Vagina (tissue), 2 donors: ENCODE measurements at places on chromosomes 7 and 10. TPM values are rescaled to one million over a fixed set of nuclear protein-coding genes. Genes with fewer than 3 reads are reported as not detected.

GRCh38 chr10:85235258-85235657, 906.9 kb downstream of the CCSER2 start:
- no peak for DNase-seq

GRCh38 chr7:108459922-108460551, 3.8 kb upstream of the NRCAM start:
- DNase-seq: no peak

Gene HK1
- 106 TPM for total RNA-seq

Gene GDF2
- not detected for total RNA-seq

Gene KCP
- total RNA-seq: 1.2 TPM
